Astrocyte of the hippocampus (primary cell): ENCODE measurements at places on chromosomes 7 and 10.

GRCh38 chr7:38229386-38229785 lies 44.0 kb downstream of the TARP start:
- peak; percentile 89 for DNase-seq

GRCh38 chr10:131636116-131636515 lies 264.7 kb upstream of the PPP2R2D start:
- no peak for DNase-seq

DNA sequence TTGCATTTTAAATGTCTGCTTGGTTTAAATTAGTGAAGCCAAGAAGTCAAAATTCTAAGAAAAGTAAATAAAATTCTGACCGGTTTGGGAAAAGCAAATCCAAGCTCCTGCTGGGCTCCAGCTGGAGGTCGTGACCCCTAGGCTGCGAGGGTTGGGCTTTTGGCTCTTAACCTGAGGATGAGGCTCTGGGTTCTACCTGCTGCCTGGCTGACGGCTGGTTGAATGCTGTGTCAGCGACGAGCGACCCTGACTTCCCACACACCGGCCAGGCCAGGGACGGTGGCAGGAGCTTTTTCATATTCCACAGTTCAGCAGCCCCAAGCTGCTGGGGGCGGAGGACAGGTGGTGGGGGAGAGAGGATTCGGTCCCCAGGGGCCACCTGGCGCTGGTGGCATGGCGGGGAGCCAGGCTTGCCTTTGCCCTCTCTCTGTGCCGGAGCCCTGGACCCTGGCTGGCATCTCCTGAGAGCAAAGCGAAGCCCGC lies 843 bp upstream of the PLPP4 start:
- no peak for DNase-seq

DNA sequence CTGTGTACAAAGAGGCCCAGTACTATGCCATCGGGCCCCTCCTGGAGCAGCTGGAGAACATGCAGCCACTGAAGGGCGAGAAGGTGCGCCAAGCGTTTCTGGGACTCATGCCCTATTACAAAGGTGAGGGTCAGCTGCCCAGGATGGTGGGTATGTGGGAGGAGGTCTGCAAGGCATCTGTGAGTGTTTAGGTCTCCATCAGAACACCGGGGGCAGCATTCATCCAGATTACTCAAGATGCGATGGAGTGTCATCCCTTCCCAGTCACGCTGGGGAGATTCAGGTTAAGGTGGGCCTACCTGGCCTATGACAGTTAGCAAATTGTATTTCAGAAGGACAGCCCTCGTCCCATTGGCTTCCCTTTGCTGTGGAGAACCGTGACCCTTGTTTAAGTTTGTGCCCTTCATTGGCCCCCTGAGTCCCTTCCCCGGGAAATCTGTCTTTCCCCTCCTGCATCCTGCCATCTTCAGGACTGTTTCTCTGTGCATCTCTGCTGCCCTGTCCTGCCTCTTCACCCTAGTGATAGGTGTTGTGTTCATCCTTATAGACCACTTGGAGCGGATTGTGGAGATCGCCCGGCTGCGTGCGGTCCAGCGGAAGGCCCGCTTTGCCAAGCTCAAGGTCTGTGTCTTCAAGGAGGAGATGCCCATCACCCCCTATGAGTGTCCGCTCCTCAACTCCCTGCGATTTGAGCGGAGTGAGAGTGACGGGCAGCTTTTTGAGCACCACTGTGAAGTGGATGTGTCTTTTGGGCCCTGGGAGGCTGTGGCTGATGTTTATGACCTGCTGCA lies 9.8 kb downstream of the KCTD7 start:
- no peak for DNase-seq

- DNase-seq: no peak
These were observed 167.0 kb downstream of the SGMS1 start for GRCh38 chr10:50456719-50457118.

DNA sequence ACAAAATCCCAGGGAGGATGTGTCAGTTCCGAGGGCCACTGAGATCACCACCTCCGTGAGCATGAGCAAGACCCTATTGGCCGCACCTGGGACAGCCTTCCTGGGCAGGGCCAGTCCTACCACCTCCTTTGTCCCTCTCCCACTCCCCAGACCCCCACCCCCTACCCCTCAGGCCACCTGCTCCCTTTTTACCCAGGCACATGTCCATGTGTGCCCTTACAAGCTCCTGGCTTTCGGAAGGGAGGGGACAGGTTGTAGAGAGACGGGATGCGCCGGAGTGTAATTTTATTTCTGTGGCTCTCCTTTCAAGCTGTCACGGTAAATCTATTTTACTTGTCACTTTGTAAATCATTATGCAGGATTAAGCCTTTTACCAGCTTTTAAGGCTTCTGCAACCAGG lies 20.9 kb downstream of the ZMIZ1 start:
- no peak for DNase-seq

DNA sequence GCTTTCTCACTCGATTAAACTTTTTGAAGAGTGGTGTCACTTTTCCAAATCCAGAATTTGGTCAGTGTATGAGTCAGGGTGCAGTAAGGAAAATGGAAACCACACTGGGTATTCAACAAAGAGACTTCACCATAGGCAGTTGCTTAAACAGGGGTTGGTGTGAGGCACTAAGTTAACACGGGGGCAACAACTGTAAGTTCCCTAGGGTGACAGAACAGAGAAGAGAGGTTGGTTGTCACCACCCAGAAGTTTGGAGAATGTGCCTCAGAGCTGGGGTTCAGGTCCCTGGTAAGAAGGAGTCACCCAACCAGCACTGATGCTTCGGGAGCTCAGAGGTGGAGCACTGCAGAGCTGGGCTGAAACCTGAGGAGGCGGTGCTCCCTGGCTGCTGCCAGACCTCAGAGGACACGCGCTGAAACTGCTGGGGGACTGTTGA lies 170.4 kb downstream of the ARID5B start:
- DNase-seq: peak; percentile 63

DNA sequence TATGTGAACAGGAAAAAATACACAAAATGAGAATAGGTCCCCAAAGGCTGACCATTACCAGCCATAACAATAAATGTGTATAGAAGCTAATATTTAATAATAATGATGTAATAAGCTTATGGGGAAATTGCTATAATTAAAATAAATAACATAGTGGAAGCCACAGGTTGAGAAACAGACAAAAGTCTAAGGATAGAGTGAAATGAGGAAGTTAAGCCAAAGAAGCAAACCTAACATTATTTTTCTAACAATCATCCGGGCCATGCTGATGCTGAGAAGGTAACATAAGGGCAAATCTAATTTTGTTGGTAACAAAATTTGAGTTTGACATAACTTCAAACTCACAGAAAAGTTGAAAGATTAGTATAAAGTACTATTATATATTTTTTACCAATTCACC lies 115.9 kb downstream of the MICU1 start:
- no peak for DNase-seq

GRCh38 chr7:102253066-102253972 lies 33.3 kb upstream of the SH2B2 start:
- no peak for DNase-seq

- peak; percentile 26 for DNase-seq
These were observed 472 bp downstream of the RASSF4 start for GRCh38 chr10:44960088-44960460.

- DNase-seq: peak; percentile 80
These were observed 95.4 kb downstream of the TRIL start for GRCh38 chr7:28862595-28863272.

DNA sequence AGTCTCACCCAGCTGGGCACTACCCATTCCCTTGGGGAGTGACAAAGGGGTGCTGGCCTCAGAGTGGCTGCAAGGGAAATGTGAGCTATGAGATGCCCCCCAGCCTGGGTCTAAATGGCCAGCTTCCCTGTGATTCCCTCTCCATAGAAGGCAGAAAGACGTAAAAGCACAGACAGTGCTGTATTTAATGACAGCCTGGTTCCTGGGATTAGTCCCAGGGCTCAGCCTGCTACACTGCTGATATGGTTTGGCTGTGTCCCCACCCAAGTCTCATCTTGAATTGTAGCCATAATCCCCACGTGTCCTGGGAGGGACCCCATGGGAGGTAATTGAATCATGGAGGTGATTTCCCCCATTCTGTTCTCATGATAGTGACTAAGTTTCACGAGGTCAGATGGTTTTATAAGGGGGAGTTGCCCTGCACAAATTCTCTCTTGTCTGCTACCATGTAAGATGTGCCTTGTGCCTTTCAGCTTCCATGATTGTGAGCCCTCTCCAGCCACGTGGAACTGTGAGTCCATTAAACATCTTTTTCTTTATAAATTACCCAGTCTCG lies 23.9 kb upstream of the CALN1 start:
- no peak for DNase-seq

DNA sequence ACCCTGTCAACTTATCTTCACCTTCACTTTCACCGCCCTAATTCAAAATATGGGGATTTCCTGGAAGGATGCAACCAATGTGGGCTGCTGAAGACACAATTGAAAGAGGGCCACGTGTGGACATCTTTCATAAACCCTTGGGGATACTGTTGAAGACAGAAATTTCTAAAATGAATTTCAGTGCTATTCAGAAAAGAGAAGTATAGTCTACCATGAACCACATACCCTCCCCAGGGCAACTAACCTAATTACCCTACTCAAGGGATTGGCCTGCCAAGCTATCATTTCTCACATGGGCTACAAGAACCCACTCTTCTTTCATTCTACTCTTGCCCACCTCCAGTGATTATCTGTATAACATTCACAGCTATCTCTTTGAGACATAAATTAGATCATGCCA lies 226.0 kb downstream of the PHTF2 start:
- no peak for DNase-seq

- DNase-seq: peak; percentile 48
These were observed 538.7 kb downstream of the DNAJB6 start for GRCh38 chr7:157875230-157876179.

DNA sequence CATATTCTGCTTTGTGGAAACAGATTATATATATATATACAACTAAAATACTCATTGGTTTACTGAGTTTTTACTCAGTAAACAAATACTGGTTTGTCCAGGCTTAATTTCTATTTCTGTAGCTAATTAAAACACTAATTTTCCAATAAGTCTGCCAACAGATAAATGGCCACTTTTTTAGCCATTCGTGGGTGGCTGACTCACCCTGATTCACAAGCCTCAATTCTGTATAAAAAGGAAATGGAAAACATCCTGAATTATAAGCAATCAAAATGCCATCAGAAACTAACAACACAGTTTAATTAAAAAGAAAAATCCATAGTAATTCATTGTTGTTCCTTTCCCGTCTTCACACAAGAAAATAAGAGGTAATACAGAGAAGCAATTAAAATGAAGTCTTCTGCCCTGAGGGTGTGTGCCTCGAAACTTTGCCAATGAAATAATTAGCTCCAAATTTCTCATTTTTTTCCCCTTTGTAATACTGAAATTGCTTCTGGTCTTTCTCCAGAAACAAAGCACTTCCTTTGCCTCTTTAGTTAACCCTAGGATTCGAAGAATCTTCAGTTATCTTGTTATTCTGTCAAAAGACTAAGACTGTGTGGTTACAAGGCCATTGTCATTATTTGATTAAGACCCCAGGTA lies 118.7 kb upstream of the PTN start:
- peak; percentile 52 for DNase-seq

- no peak for DNase-seq
These were observed 249.2 kb downstream of the DYNC1I1 start for GRCh38 chr7:96021568-96021967.

DNA sequence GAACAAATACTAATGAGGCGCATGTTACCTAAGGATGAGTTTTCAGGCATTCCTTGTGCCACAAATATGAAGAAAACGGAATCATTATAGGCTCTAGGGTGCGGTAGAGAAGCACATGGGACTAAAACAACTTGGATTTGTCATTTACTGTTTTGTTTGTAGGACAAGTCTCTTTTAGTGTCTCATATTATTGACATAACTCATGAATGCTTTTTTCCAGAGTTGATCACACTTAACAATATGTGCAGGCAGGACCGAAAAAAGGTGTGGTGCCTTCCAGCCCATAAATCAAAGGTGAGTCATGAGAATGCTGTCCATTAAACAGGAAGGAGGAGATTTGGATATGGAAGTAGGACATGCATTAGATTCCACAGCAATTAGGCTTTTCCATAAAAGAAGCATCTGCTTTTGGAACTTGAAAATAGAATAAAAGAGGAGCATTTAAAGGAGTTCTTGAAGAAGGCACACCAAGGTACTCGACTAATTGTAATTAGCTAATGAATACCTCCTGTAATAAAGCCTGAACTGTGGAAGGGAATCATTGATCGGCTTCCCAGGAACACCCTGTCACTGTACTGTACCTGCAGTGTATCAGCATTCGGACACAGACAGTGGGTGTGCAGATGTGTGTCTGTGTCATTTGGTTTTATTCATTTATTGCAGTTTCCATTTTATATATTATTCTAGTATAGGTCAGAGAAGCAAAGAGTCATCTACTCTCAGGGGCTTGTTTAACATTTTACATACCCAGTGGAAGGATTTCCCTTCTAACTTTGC lies 119.7 kb upstream of the KLF14 start:
- peak; percentile 37 for DNase-seq

DNA sequence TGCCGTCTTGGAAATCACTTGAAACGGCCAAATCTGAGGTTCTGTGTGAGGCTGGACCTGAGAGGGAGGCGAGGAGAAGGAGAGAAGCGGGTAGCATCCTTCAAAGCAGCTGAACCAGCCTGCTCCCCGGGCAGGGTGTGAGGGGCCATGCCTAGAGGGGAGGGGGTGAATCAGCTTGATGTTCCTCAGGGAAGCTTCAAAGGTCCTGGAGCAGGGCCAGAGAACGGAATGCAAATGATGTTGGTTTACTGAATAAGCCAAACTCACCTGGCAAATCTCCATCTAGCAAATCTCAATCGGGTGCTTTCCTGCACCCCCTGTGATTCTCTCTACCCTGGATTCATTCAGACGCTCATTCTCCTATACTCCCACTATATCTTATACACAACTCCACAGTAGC lies 226.9 kb downstream of the WDR11 start:
- peak; percentile 67 for DNase-seq

- no peak for DNase-seq
These were observed 1.2 kb downstream of the GTPBP10 start for GRCh38 chr7:90347759-90348158.

- DNase-seq: no peak
These were observed 205.4 kb downstream of the FANK1 start for GRCh38 chr10:126101736-126102135.

DNA sequence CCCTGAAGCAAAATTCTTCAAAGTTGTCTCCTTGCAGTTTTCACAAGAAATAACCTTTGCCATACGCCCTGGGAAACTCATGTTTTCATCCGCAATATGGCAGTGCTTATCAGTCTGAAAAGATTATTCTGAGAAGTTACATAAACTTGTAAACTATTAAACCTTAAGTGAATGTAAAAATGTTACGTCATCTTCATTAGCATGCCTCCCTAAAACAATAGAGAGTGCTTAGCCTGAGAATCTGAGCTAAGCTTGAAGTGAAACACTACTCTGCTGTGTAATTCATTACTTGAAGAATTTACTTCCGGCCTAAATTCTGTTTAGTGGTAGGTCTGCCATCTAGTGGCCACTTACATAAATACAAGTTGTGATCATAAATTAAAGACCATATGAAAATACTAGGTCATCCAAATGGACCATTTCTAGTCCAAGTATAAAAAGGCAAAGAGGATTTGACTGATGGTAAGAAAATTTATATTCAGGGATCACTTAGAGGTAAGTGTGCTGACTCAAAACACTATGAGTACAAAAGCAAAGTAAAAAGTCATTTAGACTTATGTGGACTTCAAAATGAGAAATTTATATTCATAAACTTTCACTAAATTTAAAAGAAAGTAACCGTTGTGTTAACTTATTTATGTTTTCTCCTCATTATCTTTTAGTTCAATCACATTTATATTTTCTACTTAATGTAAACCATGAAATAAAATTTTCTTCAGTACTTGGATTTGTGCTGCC lies 745.1 kb upstream of the LRRTM3 start:
- peak; percentile 71 for DNase-seq

GRCh38 chr10:35306852-35307251 lies 29.5 kb upstream of the CCNY start:
- peak; percentile 34 for DNase-seq

- peak; percentile 22 for DNase-seq
These were observed 91.1 kb upstream of the TNS3 start for GRCh38 chr7:47672977-47673381.
